Amniotic stem cell (primary cell): ENCODE measurements at places on chromosomes 1 and 21.

DNA sequence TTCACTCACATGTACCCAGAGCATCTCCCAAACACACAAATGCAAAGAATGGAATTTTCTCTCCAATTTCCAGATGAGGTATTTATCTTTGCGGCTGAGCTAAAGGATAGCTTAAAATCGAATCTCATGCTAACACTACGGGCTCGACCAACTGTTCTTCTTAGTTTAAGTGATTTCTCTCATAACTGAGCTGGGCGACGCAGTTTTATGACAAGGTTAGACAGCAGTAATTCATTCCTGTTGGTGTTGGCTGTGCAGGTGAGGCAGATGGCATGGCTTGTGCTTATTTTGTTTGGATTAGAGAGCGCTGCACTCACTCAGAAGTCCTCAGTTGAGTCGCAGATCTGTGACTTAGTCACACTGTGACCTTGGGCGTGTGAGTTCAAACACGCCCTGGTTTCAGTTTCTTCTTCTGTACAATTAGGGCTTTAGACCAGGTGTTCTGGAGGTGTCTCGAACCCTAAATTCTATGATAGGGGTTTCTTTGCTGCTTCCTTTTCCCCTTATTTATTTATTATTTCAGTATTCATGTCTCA lies 41.5 kb upstream of the MRPS6 start:
- DNase-seq, result no peak

- no peak for DNase-seq
Observed at GRCh38 chr1:206472454-206472853, 2.2 kb downstream of the IKBKE start.

DNA sequence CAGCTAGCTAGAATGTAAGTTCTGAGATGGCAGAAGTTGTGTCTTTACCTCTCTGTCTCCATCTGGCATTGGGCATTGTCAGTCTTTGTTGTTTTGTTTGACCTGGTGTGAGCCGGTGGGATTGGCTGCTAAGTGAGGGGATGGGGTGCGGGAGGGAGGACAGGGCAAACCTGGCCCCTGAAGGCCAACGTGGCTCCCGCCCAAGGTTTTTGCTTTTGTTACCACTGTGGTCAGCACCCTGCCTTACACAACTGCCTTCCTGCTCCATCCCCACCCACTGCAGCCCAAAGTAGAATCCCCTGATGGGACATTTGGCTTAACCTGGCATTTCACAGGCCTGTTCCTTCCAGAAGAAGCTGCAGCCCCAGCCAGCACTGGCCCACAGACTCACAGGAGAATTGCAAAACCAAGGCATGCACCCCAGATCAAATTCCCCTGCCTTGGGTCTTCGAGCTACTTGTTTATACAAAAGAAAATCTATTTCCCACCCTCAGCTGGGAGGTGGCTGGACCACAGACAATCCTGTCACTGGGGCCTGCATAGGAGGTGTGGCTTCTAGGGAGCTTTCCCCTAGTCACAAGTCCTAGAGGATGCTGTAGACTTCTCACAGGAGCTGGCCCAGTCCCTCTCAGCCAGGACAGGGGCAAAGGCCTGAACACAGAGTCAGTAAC lies 147.5 kb downstream of the TRABD2B start:
- no peak for DNase-seq

- DNase-seq, result no peak
Observed at GRCh38 chr21:45359451-45360217, 45.3 kb upstream of the COL18A1 start.

- DNase-seq, result no peak
Observed at GRCh38 chr1:82597649-82598048, 796.9 kb downstream of the ADGRL2 start.

- DNase-seq, result no peak
Observed at GRCh38 chr1:32232558-32233304, 10.5 kb downstream of the EIF3I start.

DNA sequence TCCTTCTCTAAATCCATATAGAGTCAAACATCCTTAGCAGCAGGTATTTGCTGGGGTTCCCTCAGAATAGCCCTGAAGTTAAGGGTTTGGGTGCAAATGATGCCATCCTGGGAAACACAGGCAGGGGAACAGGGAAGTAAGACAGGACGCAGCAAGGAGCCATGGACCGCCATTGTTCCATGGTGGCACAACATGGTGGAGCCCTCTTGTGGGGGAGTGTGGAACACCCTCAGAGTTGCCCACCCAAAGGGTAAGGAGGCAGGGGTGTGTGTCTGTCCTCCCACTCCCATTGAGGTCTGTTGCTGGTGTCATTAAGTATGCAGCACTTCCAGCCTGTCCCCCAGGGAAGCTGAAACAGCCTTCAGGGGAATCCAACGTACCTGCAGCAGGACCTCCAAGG lies 20.4 kb upstream of the RCAN1 start:
- no peak for DNase-seq

DNA sequence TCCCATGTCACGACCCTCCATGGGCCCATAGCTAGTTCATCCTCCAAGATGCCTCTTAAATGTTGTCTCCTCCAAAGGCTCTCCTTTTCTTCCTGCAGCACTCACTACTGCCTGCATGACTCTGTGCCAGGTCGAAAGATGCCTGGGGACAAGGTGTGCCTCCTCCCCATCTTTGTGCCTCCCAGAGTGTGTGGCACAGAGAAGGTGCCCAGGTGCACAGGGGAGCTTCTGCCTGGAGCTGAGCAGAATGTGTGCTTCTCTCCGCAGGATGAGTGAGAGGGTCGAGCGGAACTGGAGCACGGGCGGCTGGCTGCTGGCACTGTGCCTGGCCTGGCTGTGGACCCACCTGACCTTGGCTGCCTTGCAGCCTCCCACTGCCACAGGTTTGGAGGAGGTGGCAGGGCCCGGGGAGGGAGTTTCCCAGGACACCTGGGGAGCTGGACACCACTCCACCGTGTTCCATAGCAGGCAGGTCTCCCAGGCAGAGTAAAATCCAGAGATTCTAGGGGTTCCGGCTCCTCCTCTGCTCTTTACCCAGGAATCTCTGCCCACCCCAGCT lies 6.9 kb upstream of the PPM1J start:
- no peak for DNase-seq

GRCh38 chr1:186496171-186496851 lies 35.4 kb upstream of the PDC start:
- no peak for DNase-seq

GRCh38 chr1:188406636-188407035 lies 1577.9 kb downstream of the PLA2G4A start:
- DNase-seq, result no peak

GRCh38 chr21:24093032-24093431 lies 1514.2 kb downstream of the MRPL39 start:
- no peak for DNase-seq

GRCh38 chr1:4963251-4963650 lies 308.8 kb downstream of the AJAP1 start:
- DNase-seq, result no peak

DNA sequence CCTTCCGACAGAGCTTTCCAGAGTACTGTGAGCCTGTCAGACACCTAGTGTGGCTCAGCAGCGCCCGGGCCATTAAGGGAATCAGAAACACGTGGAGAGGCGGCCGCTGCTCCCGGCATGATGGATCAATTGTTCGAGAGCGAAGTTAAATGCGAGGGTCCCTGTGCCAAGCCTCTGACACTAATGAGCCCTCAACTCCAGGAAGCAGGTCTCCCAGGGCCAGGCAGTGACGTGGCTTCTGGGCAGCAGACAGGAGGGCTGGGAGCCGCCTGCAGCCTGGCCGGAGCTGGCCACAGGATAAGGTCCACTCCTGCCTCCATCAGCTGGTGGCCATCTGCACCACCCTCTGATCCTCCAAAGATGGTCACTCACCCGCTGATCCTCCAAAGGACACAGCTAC lies 67.5 kb upstream of the CLDN14 start:
- no peak for DNase-seq
